ENCODE measurements at places on chromosomes 3 and 15. TPM values are rescaled to one million over a fixed set of nuclear protein-coding genes. Genes with fewer than 3 reads are reported as not detected.

DNA sequence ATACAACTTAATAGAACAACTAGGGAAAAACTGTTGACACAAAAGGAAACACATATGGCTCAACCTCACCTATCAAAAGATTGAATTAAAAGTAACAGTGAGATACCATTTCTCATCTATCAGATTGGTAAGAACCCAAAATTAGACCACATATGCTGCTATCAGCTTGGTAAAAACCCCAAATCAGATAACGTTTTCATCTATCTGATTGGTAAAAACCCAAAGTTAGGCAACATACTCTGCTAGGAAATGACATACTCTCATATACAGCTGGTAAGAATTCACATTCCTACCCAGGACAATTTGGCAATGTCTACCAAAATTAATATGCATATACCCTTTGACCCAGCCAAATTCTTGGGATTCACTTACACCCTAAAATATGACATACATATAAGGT, 26.3 kb downstream of the NRG4 start:
- no peak for DNase-seq
- no peak overlapping the region for H3K4me3 ChIP-seq
- H3K27me3 ChIP-seq, result no peaks in the 10 kb centered on the region
- no peaks in the 10 kb centered on the region for H3K36me3 ChIP-seq
- H3K27ac ChIP-seq, result no peak overlapping the region
- no peaks in the 10 kb centered on the region for H3K4me1 ChIP-seq

- no peak overlapping the region for H3K27ac ChIP-seq
- H3K27me3 ChIP-seq, result no peaks in the 10 kb centered on the region
- no peaks in the 10 kb centered on the region for H3K36me3 ChIP-seq
- no peak for DNase-seq
Observed at GRCh38 chr3:116059421-116060096, 385.7 kb downstream of the LSAMP start.

Gene B3GALNT1
- total RNA-seq, result 14.6 TPM

DNA sequence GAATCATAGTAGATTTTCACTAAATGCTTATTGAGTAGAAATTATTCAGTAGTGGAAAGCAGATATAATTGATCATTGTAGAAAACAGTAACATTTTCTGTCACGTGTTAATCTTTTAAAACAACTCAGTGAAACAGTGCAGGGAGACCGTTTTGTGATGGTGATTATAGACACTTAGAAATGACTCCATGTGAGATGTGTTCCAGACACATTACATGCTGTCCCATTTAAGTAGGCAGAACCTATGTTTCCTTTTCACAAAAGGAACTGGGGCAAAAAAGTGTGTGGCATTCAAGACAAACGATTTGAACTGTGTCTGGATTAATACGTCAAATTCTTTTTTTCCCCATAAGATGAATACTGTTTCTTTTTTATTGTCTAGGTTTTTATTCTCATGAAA, 126.5 kb downstream of the TCF12 start:
- H3K4me1 ChIP-seq, result no peaks in the 10 kb centered on the region
- H3K27ac ChIP-seq, result no peak overlapping the region
- no peak overlapping the region for H3K4me3 ChIP-seq

DNA sequence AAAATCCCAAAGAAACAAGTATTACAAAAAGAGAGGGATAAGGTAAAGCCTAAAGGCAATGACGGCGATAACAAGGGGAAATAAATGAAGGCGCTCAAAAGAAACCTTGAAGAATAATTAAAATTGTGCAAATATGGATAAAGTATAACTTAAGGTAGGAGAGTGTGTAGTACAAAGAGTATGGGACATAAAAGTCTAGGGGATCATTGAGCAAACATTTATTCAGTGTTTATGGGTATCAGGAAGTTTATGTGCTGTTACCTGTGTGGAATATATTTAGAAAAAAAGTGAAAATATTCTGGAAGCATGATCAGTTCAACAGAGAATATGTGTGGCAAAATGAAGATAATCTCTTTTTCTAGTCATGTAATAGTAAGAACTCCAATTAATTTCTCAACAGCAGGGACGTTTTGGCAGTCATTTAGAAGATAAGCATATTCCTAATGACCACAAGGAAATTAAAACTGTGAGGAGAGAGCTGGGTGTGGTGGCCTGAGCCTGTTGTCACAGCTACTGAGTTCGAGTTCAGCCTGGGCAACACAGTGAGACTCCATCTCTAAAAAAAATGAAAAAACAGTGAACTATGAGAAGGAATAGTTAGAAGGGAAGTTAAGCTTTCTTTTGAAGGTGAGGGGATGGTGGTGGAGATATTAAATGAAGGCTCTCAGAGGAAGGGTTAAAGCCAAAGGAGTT, 27.4 kb downstream of the GOLM2 start:
- DNase-seq, result no peak
- H3K27me3 ChIP-seq, result no peaks in the 10 kb centered on the region

GRCh38 chr3:184315543-184315867, 1.1 kb downstream of the EIF4G1 start:
- peak overlapping the region; percentile 99 for H3K27ac ChIP-seq
- peak overlapping the region; percentile 64 for H3K4me3 ChIP-seq
- no peaks in the 10 kb centered on the region for H3K36me3 ChIP-seq
- peaks cover 36% of the 10 kb centered on the region for H3K4me1 ChIP-seq

DNA sequence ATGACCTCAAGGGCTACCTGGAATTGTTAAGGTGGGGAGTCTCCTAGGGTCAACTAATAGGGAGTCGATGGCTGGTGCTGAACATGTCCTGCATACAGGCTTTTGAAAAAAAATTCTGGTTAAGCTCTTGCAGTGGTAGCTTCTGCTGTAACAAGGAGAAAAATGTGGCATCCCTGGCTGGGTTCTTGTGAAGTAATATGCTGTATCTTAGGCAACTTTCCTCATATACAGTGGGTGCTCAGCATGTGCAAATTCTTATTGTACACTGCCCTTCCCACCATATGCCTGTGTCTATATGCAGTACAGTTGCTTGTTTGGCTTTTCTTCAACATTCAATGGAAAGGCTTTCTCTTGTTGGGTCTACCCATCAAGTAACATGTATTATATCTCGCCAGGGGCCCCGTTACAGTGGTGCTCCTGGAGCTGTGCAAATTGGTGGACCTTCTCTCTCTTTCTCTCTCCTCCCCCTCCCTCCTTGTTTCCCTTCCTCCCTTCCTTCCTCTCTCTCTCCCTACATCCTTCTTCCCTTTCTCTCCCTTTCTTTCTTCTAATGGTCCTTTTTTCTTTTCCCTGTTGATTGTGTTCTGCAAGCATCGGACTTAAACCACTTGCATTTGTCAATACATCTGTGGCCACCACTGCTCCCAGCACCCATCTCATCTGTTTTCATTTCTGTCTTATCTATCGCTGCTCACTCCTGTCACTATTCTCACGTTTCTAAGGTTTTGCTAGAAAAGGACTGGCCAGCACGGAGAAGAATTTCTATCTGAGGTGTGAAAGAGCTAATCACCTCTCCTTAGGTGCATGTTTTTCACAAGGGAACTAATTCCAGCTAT, 35.2 kb downstream of the TGFBR2 start:
- H3K4me1 ChIP-seq, result peaks cover 16% of the 10 kb centered on the region
- H3K4me3 ChIP-seq, result no peak overlapping the region
- no peak for DNase-seq
- H3K36me3 ChIP-seq, result no peaks in the 10 kb centered on the region
- H3K27ac ChIP-seq, result peak overlapping the region; percentile 45

Gene UBA3
- 69.2 TPM for total RNA-seq

Gene CACNA2D2
- 1.5 TPM for total RNA-seq

GRCh38 chr3:134103470-134103869, 73.7 kb upstream of the SLCO2A1 start:
- H3K4me1 ChIP-seq, result no peaks in the 10 kb centered on the region
- H3K4me3 ChIP-seq, result no peak overlapping the region
- H3K27ac ChIP-seq, result no peak overlapping the region

- no peak overlapping the region for H3K27ac ChIP-seq
- H3K36me3 ChIP-seq, result no peaks in the 10 kb centered on the region
- H3K27me3 ChIP-seq, result no peaks in the 10 kb centered on the region
- DNase-seq, result peak; percentile 48
Observed at GRCh38 chr15:75727031-75727531, 14.4 kb upstream of the CSPG4 start.

DNA sequence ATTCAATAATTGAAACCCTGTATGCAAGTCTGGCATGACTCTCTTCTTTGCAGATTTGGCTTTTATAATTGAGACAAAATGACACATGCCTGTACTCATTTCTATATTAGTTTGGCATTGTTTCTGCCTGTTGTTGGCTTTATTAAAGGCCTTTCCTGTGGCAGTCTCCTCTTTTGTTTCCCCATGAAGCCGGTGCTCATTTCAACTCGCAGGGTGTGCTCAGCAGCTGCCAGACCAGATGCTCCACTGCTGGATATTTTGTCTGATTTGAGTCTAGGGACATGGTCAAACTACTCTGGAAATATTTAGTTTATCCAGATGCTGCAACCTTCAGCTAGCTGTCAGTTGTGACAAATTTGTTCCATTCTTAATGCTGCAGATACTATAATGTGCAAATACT, 445.3 kb downstream of the NAALADL2 start:
- H3K36me3 ChIP-seq, result no peaks in the 10 kb centered on the region
- H3K4me1 ChIP-seq, result no peaks in the 10 kb centered on the region
- no peak overlapping the region for H3K27ac ChIP-seq
- no peak for DNase-seq
- no peak overlapping the region for H3K4me3 ChIP-seq
- H3K27me3 ChIP-seq, result no peaks in the 10 kb centered on the region

- DNase-seq, result no peak
- no peaks in the 10 kb centered on the region for H3K36me3 ChIP-seq
- no peak overlapping the region for H3K4me3 ChIP-seq
- no peak overlapping the region for H3K27ac ChIP-seq
Observed at GRCh38 chr3:127196466-127197299, 3.8 kb downstream of the PRR23E start.

GRCh38 chr3:63849175-63849574, 14.4 kb downstream of the THOC7 start:
- H3K36me3 ChIP-seq, result no peaks in the 10 kb centered on the region
- no peak overlapping the region for H3K27ac ChIP-seq
- no peak for DNase-seq
- no peaks in the 10 kb centered on the region for H3K27me3 ChIP-seq
- H3K4me1 ChIP-seq, result no peaks in the 10 kb centered on the region
- H3K4me3 ChIP-seq, result no peak overlapping the region

- H3K4me1 ChIP-seq, result no peaks in the 10 kb centered on the region
- H3K36me3 ChIP-seq, result no peaks in the 10 kb centered on the region
- H3K27me3 ChIP-seq, result no peaks in the 10 kb centered on the region
Observed at GRCh38 chr3:32498252-32498651, 4.4 kb downstream of the CMTM6 start.

Gene RBPMS2
- total RNA-seq, result not detected

Gene CLPX
- total RNA-seq, result 71.9 TPM

DNA sequence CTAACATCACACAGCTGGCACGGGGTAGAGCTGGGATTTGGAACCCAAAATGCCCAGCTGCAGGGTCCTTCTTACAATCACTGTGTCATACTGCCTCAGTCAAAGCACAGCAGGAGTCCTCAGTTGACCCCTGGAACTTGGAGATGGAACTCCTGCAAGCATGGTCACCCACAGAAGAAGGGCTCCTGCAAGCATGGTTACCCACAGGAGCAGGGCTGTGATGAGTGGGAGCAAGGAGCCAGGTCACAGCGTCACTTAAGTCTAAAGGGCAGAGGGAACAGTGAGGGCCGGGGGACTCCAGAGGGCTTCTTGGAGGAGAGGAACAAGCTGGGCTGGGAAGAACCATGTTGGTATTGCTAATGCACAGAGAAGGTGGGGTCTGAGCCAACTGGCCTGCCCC, 24.9 kb downstream of the CCDC33 start:
- H3K4me3 ChIP-seq, result no peak overlapping the region
- H3K4me1 ChIP-seq, result no peaks in the 10 kb centered on the region
- H3K27me3 ChIP-seq, result no peaks in the 10 kb centered on the region

DNA sequence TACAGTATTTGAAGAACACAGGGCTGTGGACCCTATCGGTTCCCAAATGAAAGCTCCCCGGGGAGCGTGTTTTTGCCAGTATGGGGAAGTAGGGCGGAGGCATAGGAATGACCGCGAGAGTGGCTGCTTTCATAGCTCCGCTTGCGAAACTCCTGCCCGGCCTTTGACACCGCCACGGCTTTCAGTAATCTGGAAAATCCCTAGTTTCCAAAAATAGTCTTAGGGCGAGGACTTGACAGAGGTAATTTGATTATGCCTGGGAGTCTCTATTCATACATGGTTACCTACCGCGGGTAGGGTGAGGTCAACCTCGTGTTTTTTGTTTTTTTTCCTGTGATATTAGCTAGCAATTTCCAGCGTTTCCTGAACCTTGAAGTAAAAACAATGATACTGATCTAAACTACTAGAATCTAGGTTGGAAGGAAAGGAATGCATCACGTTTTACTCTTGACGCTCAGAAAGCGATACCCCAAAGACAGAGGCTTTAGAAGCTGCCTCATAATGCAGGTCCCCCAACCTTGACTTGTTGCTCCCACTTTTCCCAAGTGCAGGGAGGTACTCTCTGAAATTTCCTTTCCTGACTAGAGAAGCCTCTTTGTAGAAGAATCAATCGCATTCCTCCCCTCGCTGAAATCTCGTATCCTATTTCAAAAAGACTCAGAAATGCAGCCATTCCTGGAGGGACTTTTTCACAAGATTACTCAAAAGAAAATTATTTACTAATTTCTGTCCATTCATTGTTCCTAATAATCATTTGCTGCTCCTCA, 894 bp upstream of the CCNL1 start:
- no peaks in the 10 kb centered on the region for H3K36me3 ChIP-seq
- peak; percentile 81 for DNase-seq
- peak overlapping the region; percentile 100 for H3K27ac ChIP-seq
- H3K27me3 ChIP-seq, result no peaks in the 10 kb centered on the region

GRCh38 chr3:34107669-34108068, 309.2 kb downstream of the PDCD6IP start:
- DNase-seq, result no peak
- H3K4me3 ChIP-seq, result no peak overlapping the region

DNA sequence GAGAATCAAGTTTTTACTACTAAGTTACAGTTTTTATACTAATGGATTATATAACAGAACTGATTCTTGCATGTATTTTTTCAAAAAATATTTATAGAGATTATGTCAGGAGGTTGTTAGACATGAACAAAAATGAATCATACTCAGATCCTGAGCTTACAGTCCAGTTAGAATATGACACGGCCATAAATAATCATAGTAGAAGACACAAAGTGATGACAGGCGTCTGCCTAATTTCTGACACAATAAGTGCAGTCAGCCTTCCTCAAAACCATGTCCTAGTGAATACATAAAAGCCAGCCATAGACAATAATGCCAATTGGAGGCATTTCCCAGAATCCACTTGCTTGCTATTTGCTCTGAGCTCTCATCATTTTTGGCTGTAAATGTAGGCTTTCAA, 81.7 kb upstream of the POU1F1 start:
- no peak overlapping the region for H3K4me3 ChIP-seq
- no peak for DNase-seq
- no peaks in the 10 kb centered on the region for H3K4me1 ChIP-seq

GRCh38 chr3:152720951-152721718, 113.8 kb upstream of the P2RY1 start:
- H3K27ac ChIP-seq, result no peak overlapping the region
- no peak for DNase-seq
- H3K36me3 ChIP-seq, result no peaks in the 10 kb centered on the region
- H3K27me3 ChIP-seq, result no peaks in the 10 kb centered on the region
